ENCODE measurements at places on chromosomes 1 and 21. TPM values are rescaled to one million over a fixed set of nuclear protein-coding genes. Genes with fewer than 3 reads are reported as not detected.

GRCh38 chr1:91891969-91892368 lies 6.0 kb upstream of the TGFBR3 start:
- peak; percentile 37 for DNase-seq

Gene KRTAP10-10
- not detected for total RNA-seq

Gene GPR61
- not detected for total RNA-seq

- DNase-seq: no peak
These were observed 10.3 kb downstream of the PIGP start for GRCh38 chr21:37062593-37062935.

- DNase-seq: peak; percentile 32
These were observed 282 bp upstream of the ECE1 start for GRCh38 chr1:21290546-21290944.

- no peak for DNase-seq
These were observed 62.5 kb downstream of the ASH1L start for GRCh38 chr1:155499953-155500639.

DNA sequence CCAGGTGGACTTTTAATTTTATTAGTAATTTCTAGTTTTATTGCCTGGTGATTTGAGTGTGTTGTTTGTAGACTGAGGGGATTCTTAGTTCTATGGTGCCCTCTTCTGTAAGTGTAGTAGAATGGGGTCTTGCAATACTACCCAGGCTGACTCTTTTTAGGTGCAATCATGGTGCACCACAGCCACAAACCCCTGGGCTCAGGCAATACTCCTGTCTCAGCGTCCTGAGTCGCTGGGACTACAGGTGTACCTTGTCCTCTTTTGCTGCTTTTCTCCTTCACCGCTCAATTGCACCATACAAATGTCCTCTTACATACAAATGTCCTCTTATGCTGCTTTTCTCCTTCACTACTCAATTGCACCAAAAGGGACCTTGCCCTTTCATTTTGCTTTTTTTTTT lies 43.1 kb downstream of the SCP2 start:
- DNase-seq: peak; percentile 5

DNA sequence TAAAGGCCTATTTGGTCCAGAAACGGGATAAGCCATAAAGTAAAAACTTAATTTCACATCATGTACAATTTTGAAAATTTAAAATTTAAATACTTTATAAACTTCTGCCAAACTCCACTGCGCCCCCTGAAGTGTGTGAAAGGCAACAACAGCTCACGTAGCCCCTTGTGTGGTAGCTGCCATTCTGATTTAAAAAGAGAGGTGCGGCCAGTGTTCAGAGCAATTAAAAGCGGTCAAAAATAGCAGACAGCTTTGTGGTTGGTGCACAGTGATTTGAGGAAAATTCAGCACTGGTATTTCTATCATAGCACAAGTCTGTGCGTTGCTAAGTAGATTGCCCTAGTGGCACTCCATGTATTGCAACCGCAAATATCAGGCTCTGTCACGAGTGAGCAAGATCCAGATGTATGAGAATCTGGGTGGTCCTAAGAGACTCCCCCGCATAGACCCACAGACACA lies 122.5 kb downstream of the ATG4C start:
- peak; percentile 10 for DNase-seq

Gene CITED4
- 7.4 TPM for total RNA-seq

DNA sequence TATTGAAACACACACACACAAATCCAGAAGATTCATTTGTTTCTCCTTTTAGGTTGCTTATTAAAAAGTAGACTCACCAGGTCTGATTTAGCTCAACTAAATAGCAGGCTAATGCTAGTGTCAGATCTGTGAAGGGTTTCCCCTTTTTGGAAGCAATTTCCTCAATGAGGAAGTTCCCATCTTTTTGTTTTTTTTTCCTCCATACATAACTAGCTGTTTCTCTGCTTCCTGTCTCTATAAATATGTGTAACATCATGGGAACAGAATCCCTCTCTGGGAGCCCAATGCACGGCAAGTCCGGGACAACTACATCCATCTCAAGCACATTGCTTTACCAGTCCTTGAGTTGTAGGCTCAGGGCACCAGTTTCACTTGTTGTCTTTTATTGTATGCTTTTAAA lies 1421.1 kb downstream of the PLA2G4A start:
- no peak for DNase-seq
